ENCODE measurements at places on chromosomes 13 and 19.

GRCh38 chr19:50209131-50209530 lies 5.7 kb downstream of the MYH14 start:
- DNase-seq, result no peak

DNA sequence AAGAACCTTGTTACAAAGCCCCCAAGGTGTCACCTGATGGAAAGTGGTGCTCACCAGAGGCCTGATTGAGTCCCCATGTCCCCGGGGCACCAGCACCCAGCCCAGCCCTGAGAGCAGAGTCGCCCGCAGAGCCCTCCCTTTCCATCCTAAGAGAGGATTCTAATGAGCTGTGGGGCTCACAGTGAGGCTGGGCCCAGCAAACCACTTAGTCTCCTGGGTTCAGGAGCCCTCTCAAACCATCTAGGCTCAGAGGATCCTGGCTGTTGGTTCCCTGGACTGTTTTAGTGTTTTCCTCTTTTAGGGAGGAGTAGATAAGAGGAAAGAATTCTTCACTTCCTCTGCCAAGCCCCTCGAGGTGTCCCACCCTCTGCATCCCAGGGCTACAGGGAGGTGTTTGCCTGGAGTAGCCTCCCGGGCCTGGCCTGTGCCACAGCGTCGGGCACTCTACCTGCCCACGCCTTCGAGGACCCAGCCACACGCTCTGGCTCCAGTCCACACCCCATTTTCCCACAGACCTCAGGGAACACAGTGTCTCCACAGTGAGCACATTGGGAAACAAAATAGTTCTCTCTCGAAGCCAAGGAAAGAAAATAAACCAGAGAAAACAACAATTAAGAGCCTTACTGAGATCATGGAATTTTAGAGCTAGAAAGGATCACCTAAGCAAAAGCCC lies 34.4 kb downstream of the DHRS12 start:
- DNase-seq, result no peak

DNA sequence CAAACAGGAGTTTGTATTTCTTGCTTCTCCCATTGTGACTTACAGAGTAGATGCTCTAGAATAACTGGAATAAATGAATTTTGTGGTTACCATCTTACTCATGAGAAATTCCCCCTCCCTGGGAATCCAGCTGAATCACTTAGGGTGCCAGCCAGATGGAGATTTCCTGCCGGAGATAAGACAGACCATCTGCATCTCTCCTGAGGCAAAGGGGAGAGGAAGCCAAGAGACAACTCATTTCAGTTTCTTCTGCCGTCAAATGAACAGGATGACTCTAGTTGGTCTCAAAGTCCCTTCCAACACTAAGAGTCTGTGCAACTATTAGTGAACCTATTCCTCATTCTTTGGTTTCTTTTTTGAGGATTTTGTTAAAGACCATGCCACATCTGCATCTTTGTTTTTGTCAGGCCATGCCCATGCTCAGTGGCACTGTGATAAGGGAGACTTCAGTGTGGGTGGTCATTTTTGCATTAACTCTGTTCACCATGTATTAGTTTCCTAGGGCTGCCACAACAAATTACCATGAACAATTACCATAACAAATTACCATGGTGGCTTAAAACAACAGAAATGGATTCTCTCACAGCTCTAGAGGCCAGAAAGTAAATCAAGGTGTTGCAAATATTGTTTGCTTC lies 112.8 kb downstream of the NDFIP2 start:
- DNase-seq, result no peak

DNA sequence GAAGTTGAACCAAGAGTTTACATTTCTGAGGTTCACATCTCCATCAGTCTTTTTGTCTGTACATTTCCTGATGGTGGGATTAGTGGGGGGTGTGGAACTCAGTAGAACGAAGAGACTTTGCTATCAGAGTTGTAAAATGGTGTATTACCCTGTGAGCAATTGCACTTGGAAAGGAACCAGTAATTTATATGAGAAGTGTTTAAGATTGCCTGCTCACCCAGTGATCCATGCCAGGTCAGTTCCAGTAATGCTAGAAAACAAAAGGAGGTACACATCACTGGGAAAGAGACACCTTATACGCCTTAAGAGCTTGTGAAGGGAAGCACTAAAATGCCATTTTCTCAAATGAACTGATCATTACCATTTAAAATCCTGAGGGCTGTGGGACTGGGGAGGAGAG lies 7.5 kb upstream of the DACH1 start:
- DNase-seq, result no peak

- DNase-seq, result no peak
Observed at GRCh38 chr13:39565036-39565949, 37.7 kb downstream of the LHFPL6 start.

DNA sequence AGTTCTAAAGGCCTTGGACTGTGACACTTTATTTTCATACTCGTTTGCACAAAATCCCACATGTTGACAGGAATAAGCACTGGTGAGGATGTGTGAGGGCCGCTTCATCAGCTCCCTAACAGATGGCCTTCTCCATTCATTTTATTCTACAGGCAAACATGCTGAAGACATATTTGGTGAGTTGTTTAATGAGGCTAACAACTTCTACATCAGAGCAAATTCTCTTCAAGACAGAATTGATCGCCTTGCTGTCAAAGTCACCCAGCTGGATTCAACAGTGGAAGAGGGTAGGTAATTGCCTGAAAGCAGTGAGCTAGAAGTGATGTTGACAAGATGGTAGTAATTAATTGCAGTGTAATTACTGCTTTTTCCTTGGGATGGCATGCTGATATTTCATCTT lies 95.7 kb downstream of the GPR12 start:
- DNase-seq, result no peak

- no peak for DNase-seq
Observed at GRCh38 chr13:24650161-24650560, 30.0 kb upstream of the ATP12A start.

GRCh38 chr19:46410205-46411087 lies 2.9 kb downstream of the CCDC8 start:
- DNase-seq, result no peak

DNA sequence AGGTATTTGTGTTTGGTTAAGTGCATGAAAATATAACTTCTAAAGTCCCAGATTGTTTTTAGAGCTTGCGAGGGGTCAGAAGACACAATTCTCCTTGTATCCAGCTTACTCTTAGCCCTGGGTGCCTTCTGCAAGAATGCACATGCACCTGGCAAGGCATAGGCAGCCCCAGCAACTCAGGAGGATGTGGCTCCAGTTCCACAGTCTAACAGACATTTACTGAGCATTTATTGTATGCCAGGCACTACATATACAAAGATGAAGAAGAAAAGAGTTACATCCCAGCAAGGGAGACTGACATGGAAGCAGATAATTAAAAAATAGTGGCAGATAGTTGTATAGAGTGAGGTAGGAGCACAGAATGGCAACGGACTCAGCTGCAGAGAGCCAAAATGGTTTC lies 101.1 kb upstream of the FRY start:
- DNase-seq, result no peak

DNA sequence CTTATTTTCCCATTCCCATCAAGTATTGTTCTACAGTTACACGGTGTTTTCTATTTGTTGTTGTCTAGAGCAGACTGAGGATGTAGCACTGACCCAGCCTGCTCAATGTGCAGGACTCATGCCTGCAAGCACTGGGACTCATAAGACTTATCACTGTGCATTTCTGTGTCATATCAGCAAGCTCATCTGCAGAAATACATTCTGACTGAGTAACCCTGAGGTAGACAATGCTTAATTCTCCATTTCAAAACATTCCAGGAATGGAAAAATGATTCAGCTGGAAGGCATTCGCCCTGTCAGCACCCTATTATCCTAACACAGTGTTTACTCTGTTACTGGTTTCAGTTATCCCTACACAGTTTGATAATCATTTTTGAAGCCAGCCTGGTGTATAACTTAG lies 2506.4 kb downstream of the PCDH9 start:
- no peak for DNase-seq
